ENCODE measurements at places on chromosomes 16 and 17.

- H3K4me1 ChIP-seq, result peaks cover 17% of the 10 kb centered on the region
- no peaks in the 10 kb centered on the region for H3K36me3 ChIP-seq
- DNase-seq, result no peak
- no peak within 1 kb of the TSS for H3K27ac ChIP-seq
Observed at GRCh38 chr17:34254651-34255380, at the start of gene CCL2. TSS of gene CCL2 (plus strand) at chr17:34255285. CDS start at chr17:34255350, 65 bp downstream.

GRCh38 chr17:72745241-72745640 lies 347.2 kb downstream of the SLC39A11 start:
- H3K27ac ChIP-seq, result no peak overlapping the region
- H3K36me3 ChIP-seq, result peaks cover 8% of the 10 kb centered on the region
- H3K4me1 ChIP-seq, result no peaks in the 10 kb centered on the region

DNA sequence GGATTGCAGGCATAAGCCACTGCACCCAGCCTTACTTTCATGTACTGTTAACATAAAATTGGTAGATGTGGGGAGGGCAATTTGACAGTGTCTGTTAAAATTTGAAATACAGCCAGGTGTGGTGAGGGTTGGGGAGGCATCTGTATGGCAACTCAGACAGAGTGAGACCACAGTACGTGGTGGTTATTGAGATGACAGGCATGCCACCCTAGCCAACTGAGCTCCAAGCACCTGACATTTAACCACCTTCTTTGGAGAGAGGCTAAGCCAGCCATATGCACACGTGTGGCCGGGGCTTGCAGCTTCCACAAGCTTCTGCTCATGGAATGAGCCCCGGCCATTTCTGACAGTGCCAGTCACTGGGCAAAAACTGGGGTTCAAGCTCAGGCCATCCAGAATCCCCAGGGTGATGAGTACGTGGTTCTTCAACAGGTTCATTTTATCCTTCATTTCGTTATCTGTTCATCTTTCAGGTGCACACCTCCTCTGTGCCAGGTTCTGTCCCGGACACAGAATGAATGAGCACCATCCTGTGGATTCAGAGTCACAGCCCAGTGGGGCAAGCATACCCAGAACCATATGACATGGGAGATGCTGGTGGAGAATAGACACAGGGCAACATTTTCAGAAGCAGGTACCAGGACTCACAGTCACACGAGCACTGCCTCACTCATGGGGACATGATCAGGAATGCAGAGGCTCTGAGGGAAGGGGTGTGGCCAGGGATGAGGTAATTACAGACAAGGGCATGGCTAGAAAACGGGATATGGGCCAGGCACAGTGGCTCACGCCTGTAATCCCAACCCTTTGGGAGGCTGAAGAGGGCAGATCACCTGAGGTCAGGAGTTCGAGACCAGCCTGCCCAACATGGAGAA lies 36.2 kb downstream of the C16orf82 start:
- no peak for DNase-seq
- H3K27ac ChIP-seq, result no peak overlapping the region
- no peaks in the 10 kb centered on the region for H3K4me1 ChIP-seq

DNA sequence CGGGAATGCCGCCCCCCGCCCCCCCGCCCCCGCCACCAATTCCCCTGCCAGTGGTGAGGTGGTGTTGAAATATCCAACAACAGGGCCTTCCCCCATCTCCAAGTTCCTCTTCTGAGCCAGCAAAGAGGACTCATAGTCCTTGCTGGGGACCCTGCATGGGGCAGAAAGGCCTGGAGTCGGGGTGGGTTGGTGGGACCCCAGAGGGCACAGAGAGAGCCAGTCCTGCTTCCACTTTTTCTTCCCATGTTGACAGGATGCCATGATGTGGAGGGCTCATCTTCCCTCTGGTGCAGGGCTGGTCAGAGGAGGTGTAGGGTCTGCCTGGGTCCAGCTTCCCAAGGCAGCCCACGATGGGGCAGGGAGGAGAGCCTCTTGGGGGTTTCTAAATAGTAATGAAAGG lies 49.0 kb upstream of the PIK3R6 start:
- peaks cover 31% of the 10 kb centered on the region for H3K36me3 ChIP-seq
- DNase-seq, result no peak
- peaks cover 34% of the 10 kb centered on the region for H3K4me1 ChIP-seq

- H3K27ac ChIP-seq, result peak overlapping the region; percentile 94
- peaks cover 12% of the 10 kb centered on the region for H3K27me3 ChIP-seq
- peaks cover 4% of the 10 kb centered on the region for H3K36me3 ChIP-seq
- peak overlapping the region; percentile 99 for H3K4me3 ChIP-seq
- H3K4me1 ChIP-seq, result peaks cover 20% of the 10 kb centered on the region
Observed at GRCh38 chr17:79840269-79840988, 1.2 kb upstream of the CBX4 start.

GRCh38 chr16:57984443-57985203 lies 13.7 kb upstream of the CNGB1 start:
- H3K4me1 ChIP-seq, result no peaks in the 10 kb centered on the region
- no peaks in the 10 kb centered on the region for H3K36me3 ChIP-seq
- peak; percentile 81 for DNase-seq
- peak overlapping the region; percentile 86 for H3K4me3 ChIP-seq
- H3K27ac ChIP-seq, result no peak overlapping the region

DNA sequence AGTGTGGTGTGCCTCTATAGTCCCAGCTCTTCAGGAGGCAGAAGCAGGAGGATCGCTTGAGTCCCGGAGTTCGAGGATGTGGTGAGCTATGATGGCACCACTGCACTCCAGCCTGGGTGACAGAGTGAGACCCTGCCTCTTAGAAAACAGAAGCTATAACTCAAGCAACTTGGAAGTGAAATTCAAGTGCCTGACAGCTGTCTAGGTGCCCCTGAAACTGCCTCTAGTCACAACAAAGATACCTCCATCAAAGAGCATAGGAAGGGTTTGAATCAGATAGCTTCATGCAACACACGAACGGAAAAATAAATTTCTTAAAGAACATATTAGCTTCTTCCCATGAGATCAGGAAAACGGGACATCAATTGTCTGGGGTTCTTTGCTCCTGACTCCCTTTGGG lies 860 bp upstream of the PLCG2 start:
- H3K27me3 ChIP-seq, result no peaks in the 10 kb centered on the region
- peaks cover 57% of the 10 kb centered on the region for H3K4me1 ChIP-seq
- DNase-seq, result no peak
- H3K27ac ChIP-seq, result peak overlapping the region; percentile 85

DNA sequence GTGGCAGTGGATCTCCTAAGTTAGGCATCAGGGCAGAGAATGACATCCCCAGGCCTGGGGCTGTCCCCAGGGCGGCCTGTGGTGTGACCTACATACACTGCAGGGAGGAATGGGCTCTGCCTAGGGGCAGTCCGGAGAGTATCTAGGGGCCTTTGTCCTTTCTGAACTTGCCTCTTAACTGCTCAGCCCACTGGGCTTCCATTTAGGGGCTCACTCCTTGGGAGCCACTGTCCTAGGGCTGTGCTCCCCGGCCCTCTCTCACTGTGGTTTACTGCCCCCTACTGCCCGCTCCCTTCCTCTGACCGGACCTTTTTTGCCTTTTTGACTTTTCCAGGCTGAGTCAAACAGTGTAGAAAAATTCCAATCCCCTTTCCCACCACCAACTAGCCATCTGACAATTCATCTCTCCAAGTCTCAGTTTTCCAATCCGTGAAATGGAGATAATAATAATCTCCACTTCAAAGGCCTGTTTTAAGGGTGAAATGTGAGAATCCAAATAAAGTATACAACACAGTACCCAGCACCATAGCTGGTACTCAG lies 66.8 kb downstream of the DNAH3 start:
- no peaks in the 10 kb centered on the region for H3K36me3 ChIP-seq
- H3K4me3 ChIP-seq, result no peak overlapping the region
- H3K27me3 ChIP-seq, result peaks cover 9% of the 10 kb centered on the region
- H3K4me1 ChIP-seq, result no peaks in the 10 kb centered on the region
- DNase-seq, result peak; percentile 41

- no peaks in the 10 kb centered on the region for H3K36me3 ChIP-seq
- peaks cover 12% of the 10 kb centered on the region for H3K27me3 ChIP-seq
- no peak for DNase-seq
- H3K27ac ChIP-seq, result no peak overlapping the region
Observed at GRCh38 chr16:82701442-82701955, 74.7 kb downstream of the CDH13 start.

- no peak for DNase-seq
- H3K36me3 ChIP-seq, result peaks cover 5% of the 10 kb centered on the region
- peak overlapping the region; percentile 75 for H3K4me3 ChIP-seq
- H3K27me3 ChIP-seq, result no peaks in the 10 kb centered on the region
Observed at GRCh38 chr17:60089096-60089806, 10.5 kb upstream of the HEATR6 start.

GRCh38 chr17:42227849-42228700 lies 33.8 kb upstream of the GHDC start:
- H3K36me3 ChIP-seq, result peaks cover 9% of the 10 kb centered on the region
- H3K4me3 ChIP-seq, result no peak overlapping the region
- no peaks in the 10 kb centered on the region for H3K4me1 ChIP-seq
- peak overlapping the region; percentile 38 for H3K27ac ChIP-seq
- H3K27me3 ChIP-seq, result no peaks in the 10 kb centered on the region
- DNase-seq, result no peak

DNA sequence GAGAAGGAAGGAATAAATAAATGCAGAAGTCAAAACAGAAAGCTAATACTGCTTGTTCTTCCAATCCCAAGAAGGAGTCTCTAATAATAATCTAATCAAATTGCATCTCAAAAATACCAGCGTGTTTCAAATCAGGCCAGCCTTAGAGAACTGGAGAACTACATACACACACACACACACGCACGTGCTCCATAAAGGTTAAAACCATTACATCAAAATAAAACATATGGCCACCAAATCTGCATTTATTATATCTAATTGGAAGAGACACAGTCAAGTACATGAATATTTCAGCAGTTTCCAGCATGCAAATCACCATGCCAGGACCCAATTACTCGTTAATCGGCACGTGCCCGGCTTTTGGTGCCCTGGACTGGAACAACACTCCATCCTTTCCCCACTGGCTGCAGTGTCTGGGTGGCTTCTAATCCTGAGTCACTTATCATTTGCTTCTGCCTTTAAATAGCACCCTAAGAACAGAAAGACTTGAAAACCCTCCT lies 20.4 kb upstream of the KDM8 start:
- peaks cover 1% of the 10 kb centered on the region for H3K27me3 ChIP-seq
- peaks cover 4% of the 10 kb centered on the region for H3K4me1 ChIP-seq
- no peak for DNase-seq
- no peak overlapping the region for H3K27ac ChIP-seq

DNA sequence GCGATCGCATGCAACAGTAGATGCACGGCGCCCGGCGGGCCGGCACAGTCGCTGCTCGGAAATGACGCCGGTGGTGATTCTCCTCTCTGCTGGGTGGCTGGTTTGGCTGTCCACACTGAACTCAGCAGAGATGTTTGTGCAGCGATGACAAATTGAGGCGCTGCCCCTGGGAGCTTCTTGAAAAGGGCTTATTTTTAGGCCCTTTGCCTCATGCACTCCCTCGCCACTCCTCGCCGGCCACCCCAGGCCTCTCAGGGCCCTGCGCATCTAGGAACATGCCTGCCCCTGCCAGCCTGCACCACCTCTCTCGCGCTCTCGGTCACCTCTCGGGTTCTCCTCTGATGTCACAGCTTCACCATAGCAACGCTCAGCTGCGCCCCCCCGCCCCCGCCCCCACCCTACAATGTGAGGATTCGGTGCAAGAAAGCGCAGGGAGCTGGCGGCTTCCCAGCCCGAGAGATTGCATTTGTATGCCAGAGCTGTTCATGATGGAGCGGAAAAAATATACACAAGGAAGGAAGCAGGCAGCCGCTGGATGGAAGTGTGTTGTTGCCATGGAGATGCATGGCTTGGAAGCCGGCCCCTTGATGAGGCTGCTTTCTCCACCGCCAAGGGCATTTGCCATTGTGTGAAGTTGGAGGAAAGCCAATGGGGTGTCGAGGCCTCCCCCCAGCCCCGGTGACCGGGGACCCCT lies 81.3 kb upstream of the PLCG2 start:
- H3K4me1 ChIP-seq, result peaks cover 6% of the 10 kb centered on the region
- no peak overlapping the region for H3K4me3 ChIP-seq
- no peak overlapping the region for H3K27ac ChIP-seq
- peaks cover 30% of the 10 kb centered on the region for H3K36me3 ChIP-seq

GRCh38 chr17:57567251-57567650 lies 177.8 kb downstream of the CCDC182 start:
- peaks cover 7% of the 10 kb centered on the region for H3K4me1 ChIP-seq
- H3K27me3 ChIP-seq, result no peaks in the 10 kb centered on the region
- no peak overlapping the region for H3K27ac ChIP-seq
- H3K36me3 ChIP-seq, result peaks cover 8% of the 10 kb centered on the region
- H3K4me3 ChIP-seq, result no peak overlapping the region

- no peak for DNase-seq
- no peaks in the 10 kb centered on the region for H3K36me3 ChIP-seq
- H3K27me3 ChIP-seq, result no peaks in the 10 kb centered on the region
- no peaks in the 10 kb centered on the region for H3K4me1 ChIP-seq
- no peak overlapping the region for H3K4me3 ChIP-seq
Observed at GRCh38 chr16:61842666-61843065, 193.6 kb downstream of the CDH8 start.

DNA sequence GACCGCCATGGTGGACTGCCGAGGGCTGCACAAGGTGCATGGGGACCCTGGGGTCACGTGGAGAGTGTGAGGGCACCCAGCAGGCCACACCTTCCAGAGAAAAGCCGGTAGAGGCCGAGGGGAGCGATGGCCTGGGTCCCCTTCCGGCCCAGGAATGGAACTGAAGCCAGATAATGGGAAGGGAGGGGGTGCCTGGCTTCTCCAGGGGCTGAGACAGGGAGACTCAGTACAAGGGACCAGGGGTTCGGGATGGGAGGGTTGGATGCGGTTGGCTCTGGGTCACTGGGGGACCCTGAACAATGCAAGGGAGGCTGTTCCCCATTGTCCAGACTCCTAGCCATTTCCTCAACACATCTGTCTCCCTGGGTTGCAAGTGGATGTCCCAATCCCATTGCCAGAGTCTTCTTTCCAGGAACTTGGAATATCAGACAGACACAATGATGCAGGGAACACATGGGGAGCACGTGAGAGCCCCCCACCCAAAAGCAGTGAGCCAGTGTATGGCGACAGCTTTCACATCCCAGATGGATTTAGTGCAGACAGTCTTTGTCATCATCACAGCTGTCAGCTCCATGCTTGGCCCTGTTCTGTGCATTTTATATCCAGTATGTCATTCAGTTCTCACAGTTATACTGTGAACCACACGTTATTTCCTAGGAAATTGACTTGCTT lies 23.6 kb upstream of the DNAI2 start:
- peaks cover 4% of the 10 kb centered on the region for H3K36me3 ChIP-seq
- no peak overlapping the region for H3K27ac ChIP-seq
- peaks cover 5% of the 10 kb centered on the region for H3K27me3 ChIP-seq
- H3K4me1 ChIP-seq, result peaks cover 3% of the 10 kb centered on the region
- no peak for DNase-seq
- H3K4me3 ChIP-seq, result no peak overlapping the region

DNA sequence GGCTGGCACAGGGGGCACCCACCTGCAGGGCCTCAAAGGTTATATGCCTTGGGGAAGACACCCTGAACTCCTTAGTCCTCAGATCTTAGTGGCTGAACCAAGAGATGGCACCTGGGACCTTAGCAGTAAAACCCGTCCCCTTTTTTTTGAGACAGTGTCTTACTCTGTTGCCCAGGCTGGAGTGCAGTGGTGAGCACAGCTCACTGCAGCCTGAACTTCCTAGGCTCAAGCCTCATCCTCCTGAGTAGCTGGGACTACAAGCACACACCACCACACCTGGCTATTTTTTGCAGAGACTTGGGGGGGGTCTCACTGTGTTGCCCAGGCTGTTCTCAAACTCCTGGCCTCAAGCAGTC lies 237.2 kb downstream of the MRTFB start:
- no peak overlapping the region for H3K27ac ChIP-seq
- no peaks in the 10 kb centered on the region for H3K27me3 ChIP-seq
- no peak overlapping the region for H3K4me3 ChIP-seq
- H3K4me1 ChIP-seq, result peaks cover 17% of the 10 kb centered on the region

- peaks cover 6% of the 10 kb centered on the region for H3K27me3 ChIP-seq
- peaks cover 21% of the 10 kb centered on the region for H3K4me1 ChIP-seq
- H3K27ac ChIP-seq, result peak overlapping the region; percentile 76
- H3K4me3 ChIP-seq, result no peak overlapping the region
Observed at GRCh38 chr17:49696233-49696761, 11.5 kb downstream of the SLC35B1 start.

Measured in memory B cell (primary cell).